ENCODE measurements at places on chromosomes 7 and 10.

DNA sequence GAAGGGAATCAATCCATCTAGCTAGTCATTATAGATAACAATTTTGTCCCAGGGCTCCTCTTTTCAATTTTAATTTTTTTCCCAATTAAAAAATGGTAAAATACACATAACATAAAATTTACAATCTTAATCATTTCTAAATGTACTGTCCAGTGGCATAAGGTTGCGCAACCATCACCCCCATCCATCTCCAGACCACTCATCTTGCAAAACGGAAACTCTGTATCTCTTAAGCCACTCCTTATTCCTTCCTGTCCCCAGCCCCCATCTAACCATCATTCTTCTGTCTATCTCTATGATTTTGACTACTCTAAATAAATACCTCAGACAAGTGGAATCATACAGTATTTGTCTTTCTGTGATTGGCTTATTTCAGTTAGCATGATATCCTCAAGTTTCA lies 46.1 kb upstream of the RAB18 start:
- no peak for DNase-seq

DNA sequence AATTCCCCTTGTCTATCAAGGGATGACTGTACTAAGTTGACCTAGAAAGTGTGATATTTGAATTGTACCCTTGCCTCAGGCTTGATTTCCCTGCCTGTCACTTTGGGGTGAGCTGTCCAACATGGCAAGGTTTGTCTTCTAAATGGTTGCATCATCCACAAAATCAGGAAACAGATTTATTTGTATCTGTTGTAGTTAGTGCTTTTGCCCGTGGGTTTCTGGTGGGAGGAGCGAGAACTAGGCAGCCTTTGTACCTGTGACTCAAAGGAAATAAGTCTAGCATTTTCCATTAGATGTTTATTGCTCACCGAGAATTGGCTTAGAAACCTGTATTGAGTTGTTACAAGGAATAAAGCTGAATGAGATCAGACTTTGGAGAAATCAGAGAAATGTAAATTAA lies 650.8 kb downstream of the LRMDA start:
- DNase-seq, result no peak

DNA sequence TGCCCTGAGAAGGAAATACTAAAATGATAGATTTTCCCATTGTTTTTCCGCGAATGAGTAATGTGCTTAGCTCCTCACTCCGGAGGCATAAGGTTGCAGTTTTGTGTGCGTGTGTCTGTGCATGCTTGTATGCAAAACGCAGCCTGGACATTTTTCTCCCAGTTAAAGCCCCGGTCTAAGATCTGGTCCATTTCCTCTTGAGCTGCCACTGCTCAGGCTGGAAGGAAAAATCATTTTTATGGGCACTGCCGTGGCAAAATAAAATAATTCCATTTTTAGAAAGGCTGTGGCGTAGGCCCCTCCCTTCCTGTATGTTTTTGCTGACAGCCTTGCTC lies 260.6 kb downstream of the WDR37 start:
- no peak for DNase-seq

DNA sequence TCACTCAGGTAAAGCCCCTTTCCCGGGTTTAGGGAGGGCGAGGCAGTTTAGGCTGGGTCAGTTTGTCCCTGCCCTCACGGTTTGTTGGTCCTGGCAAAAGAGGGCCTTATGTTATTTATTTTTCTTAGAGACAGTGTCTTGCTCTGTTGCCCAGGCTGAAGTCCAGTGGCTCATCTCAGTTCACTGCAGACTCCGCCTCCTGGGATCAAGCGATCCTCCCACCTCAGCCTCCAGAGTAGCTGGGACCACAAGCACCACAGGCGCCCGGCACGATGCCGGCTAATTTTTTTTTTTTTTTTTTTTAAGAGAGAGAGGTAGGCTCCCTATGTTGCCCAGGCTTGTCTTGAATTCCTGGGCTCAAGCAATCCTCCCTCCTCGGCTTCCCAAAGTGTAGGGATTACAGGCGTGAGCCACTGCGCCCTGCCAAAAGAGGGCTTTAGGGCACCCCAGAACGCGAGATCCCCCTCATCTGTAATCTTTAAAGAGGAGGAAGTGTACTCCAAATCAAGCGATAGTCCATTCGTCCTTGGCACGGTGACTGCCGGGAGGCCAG lies 626 bp upstream of the BMS1 start:
- DNase-seq, result no peak

GRCh38 chr7:48099781-48100180 lies 10.7 kb downstream of the UPP1 start:
- DNase-seq, result no peak

GRCh38 chr10:130425881-130426435 lies 289.8 kb downstream of the GLRX3 start:
- no peak for DNase-seq

DNA sequence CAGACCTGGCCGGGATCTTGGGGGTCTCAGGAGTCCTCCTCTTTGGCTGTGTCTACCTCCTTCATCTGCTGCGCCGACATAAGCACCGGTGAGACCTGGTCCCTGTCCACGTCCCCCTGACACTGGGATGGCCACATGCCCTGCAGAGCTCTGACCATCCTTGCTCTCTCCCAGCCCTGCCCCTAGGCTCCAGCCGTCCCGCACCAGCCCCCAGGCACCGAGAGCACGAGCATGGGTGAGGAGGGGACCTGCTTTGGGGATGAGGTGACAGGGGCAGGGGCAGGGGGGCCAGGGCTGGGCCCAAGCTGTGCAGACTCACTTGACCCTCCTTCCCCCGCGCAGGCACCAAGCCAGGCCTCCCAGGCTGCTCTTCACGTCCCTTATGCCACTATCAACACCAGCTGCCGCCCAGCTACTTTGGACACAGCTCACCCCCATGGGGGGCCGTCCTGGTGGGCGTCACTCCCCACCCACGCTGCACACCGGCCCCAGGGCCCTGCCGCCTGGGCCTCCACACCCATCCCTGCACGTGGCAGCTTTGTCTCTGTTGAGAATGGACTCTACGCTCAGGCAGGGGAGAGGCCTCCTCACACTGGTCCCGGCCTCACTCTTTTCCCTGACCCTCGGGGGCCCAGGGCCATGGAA lies 959 bp downstream of the PVRIG start:
- no peak for DNase-seq

All from hippocampal formation (tissue), 2 donors.